Activated T-helper 1 cell treated with anti-CD3 and anti-CD28 coated beads, Interleukin-12 subunit alpha, Interleukin-12 subunit beta, Interleukin-2, Interleukin-4 antibody, amounts not matched to agents 30 ng/mL and 10 ng/mL and 1 ng/mL, durations not matched to agents 14 hours and 24 hours and 36 hours (primary cell): ENCODE measurements at places on chromosomes 1 and 21.

DNA sequence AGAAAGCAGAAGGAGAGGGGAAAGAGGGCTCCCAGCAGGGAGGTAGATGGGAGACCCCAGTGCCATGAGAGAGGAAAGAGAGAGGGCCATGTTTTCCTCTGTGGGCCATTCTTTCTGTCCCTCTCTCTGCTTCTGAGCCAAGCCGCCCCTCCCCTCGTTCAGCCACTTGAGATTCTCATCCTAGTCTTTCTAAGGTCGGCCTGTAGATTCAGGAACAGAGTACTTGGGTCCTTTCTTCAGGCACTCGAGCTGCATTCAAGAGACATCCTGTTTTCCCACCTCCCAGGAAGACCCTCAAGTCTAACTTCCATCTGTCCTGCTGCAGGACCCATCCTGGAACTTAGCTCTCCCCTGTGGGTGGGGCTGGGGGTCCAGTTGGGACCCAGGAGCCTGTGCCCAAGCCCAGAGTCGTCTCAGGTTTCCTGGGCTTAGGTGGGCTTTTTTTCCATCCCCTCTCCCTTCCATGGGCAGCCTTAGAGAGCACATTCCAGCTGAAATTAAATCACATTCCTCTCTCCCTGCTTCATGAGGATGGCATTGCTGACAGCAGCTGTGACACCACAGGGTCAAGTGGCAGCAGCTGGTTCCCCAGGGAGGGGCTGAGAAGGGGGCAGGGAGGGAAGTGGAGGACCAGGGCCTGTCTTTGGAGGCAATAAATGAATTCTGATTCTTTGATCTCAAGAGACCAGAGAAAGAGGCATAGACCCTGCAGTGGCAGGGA is 13.0 kb downstream of the NES start:
- DNase-seq = no peak

DNA sequence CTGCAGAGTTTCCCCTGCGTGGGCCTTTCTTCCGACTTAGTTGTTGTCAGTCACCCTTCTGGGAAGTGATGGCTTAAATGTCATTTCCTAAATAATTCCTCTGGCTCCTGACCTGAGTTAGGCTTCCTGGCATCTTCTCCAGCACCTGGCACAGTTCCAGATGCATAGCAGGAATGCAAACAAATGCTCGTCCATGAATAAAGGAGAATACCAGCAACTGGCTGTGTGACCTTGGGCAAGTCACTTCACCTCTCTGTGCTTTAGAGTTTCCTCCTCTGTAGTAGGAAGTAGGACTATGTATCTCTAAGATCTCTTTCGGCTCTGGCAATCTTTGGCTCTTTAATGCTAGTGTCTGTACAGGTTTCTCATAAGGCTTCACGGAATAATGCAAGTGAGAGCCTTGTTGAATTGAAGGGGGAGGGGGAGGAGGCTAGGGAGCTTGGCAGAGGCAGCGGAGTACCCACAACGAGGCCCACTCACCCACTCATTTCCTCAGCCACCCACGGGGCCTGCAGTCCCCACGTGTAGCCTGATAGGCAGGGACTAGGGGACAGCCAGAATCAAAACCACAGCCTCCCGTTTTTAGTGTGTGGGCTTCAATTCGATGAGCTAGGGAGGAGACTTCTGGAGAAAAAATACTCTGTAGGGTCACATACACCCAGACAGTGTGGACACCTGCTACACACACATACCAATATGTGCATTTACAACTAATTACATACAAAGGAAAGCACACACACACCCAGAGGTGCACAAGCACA is 48.1 kb downstream of the TENT5C start:
- DNase-seq = no peak

DNA sequence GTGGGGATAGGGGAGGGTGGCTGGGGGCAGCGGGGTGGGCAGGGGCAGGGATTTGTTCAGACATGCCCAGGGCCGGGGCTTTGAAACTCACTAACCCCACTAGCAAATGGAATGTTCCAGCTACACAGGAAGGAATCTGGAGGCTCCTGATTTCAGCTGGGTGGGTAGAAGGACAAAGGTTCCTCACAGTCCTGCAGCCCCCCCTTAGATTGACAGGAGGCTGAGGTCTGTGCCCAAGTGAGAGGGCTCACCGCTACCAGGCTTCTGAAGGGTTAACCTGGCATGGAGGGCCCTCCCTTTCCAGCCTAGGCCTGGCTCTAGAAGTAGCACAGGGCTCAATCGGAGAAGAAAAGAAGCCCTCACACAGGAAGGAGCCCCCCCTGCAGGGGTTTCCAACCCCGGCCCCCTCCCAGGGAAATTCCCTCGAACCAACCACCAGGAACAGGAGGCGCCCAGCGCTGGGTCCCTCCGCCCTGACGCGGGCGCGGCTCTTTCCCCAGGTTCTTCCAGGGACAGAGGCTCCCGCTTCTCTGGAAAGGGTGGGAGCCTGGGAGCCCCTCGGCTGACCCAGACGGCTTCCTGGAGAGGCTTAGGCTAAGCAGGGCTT is 3.3 kb downstream of the EPHA2 start:
- no peak for DNase-seq

GRCh38 chr1:176733661-176734060 is 270.7 kb downstream of the PAPPA2 start:
- no peak for DNase-seq

DNA sequence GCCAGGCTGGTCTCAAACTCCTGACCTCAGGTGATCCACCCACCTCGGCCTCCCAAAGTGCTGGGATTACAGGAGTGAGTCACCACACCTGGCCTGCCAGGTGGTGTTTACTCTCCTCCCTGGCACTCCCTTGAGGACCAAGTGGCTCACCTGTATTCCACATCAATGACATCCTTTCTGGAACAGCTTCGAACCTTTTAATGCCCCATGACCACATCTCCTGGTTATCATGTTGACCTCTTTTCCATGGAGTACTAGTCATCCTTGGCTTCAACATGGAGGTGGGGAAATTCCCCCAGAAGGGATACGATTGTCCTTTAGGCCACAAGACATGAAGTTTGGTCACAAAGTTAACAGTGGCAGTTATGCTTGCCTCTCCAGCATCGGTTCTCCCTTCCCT is 66.9 kb downstream of the CDC7 start:
- DNase-seq = no peak

DNA sequence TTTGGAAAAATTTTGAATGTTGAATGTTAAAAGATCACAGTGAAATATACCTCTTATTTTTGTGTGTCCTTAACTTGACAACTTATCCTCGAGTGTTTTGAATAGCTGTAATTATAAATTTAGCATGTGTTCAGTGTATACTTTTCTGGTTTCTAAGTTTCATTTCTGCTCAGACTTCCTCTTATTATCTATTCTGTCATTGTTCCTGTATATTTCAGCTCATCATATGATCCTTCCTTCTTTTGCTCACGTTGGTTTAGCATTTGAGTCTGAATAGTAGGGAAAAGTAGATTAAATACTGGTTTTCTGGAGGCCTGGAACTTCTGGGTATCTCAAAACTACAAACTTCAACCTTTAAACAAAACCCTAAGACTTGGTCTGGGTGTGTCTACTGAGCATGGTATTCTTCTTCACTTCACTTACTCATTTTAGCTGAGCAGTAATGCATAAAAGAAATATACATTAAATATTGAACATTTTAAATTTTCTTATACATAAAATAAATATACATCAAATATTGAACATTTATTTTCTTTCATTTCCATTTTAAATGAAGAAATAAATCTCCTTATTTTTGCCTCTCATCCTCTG is 3.3 kb upstream of the ATP6V1G3 start:
- no peak for DNase-seq

DNA sequence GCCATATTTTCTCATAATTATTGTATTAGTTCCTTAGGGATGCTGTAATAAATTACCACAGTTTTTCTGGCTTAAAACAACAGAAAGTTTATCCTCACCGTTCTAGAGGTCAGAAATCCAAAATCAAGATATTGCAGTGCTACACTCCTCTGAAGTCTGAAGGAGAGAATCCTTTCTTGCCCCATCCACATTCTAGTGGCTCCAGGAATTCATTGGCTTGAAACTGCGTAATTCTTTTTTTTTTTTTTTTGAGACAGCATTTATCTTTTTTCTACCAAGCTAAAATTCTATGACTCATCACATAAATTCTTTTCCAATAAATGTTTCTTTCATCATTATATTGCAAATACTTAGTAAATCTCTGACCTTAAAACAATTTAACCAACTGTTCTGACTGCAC is 451.0 kb upstream of the RGS18 start:
- DNase-seq = no peak

DNA sequence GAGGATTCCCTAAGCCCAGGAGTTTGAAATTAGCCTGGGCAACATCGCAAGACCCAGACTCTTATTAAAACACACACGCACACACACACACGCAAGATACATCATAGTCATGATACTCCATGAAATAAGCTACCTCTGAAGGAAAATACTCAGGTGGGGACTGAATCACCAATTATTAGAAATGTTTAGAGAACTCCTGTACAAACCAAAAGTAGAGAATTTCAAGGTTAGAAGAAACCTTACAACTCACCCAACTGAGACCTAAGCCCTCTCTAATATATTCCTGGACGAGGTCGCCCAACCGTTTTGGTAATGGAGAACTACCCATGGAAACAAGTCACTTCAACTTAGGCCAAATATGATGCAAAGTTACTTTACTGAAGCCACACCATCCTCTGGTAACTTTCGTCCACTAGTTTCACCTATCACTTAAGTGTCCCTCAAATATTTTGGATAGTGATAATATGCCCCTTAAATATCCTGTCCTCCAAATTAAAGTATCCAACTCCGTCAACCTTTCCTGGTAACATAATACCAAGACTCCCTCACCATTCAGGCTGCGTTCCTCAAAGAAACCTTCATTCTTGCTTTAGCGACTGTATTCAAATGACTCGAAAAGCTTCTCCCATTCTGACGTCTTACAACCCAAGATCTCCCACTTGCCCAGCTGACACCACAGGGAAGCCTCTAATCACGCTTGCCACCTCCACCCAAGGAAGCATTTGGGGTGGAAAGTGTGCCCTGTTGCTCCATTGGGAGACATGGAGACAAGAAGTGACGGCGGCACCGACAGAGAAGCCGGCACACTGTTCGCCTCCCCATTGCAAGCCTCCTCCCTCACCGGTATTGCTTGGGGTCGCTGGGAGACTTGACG is 856 bp downstream of the NRDC start:
- no peak for DNase-seq

DNA sequence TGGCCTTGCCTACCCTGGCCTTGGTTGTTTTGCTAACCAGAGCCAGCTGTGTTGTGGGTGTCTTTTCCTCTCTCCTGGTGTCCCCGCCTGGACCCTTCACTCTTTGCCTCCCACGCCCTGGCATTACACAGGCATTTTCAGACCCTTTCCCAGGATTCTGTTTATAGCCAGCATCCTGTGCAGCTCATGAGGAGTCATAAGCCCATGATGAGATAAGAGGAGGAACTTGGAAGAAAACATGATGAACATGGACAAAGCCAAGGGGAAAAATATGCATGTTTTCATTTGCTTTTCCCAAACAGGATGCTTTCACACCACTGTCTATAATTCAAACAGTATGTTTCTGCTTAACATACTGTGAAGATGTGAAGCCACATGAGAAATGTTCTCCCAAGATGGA is 18.7 kb upstream of the WARS2 start:
- no peak for DNase-seq

GRCh38 chr1:225427235-225428067 is at the start of gene LBR:
LBR (minus strand) TSS chr1:225428038; CDS start chr1:225424075, 3,963 bp downstream.
- no peak for DNase-seq

DNA sequence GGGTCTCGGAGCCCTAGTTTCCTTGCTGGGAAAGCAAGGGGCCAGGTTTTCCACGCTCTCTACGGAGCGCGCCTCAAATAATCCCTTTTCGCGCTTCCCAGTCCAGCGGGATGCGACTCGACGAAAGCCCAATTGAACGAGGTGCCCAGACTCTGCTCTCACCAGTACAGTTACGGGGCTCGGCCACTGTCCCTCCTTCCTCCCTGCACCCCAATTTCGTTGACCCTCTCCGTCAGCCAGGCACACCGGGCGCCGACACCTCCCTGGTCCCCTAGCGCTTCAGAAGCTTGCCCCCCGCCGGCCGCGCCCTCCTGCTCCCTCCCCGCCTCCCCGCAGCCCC is 389 bp downstream of the SEMA6C start:
- DNase-seq = no peak

DNA sequence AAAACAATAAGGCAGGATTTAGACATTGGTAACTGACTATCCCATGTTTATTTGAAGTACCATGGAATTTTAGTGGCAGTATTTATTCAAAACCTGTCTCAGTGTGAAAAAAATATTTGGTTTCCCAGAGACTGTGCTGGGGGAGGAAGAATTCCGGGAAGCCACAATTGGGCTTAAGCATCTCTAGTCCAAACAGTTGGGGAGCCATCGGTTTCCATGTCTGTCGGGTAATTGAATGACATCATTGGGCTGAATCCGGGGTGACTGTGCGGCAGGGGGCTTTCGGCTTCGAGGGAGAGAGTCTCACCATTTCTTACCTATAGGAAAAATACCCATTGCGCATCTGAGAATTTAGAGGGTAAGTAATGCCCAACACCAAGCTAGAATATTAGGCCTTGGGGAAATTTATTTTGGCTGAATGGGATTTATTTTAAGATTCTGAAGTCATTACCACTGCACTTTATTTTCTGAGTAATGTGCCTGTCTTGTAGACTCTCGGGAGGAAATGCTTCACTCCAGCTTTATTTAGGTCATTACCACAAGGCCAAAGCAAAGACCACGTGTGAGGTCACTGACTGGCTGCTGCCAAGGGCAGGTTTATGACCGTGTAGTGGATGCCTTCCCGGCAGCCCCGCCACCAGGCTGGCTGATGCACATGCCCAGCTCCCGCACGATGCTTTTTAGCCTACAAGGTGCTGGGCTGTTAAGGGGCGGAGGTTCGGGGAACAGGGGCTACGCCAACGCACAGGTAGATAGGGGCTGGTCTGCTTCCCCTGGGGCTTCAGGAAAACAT is 23.1 kb upstream of the UMODL1 start:
- DNase-seq = no peak

GRCh38 chr1:83970114-83970513 is 28.8 kb downstream of the TTLL7 start:
- DNase-seq = no peak

DNA sequence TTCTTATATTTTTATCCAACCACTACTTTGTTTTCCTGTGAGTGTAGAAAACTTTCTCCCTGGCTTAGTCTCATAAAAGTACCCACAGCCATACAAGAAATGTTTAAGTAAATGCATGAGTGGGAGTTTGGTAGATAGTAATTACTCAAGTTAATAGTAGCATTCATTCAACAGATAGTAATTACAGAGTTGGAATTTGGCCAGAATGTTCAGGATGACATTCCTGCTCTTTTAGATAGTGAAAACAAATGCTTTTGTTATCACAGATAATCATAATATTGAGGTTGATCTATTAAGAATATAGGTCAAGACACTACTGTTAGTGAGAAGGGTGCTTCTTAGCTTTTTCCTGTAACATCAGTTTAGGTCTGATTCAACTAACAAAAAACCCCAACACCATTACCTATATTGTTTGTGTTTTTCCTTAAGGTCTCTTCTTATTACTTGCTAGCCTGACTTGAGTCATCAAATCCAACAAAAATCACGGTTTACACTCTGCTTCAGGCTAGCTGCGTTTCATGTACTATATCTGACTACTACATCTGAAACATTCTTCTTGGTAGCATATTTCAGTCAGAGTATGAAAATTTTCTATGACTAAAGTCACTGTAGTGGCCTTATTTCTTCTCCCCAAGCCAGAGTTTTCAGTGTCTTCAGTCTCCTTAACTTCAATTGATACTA is 163.7 kb downstream of the HS2ST1 start:
- no peak for DNase-seq
